ENCODE measurements at places on chromosomes 5 and 9.

DNA sequence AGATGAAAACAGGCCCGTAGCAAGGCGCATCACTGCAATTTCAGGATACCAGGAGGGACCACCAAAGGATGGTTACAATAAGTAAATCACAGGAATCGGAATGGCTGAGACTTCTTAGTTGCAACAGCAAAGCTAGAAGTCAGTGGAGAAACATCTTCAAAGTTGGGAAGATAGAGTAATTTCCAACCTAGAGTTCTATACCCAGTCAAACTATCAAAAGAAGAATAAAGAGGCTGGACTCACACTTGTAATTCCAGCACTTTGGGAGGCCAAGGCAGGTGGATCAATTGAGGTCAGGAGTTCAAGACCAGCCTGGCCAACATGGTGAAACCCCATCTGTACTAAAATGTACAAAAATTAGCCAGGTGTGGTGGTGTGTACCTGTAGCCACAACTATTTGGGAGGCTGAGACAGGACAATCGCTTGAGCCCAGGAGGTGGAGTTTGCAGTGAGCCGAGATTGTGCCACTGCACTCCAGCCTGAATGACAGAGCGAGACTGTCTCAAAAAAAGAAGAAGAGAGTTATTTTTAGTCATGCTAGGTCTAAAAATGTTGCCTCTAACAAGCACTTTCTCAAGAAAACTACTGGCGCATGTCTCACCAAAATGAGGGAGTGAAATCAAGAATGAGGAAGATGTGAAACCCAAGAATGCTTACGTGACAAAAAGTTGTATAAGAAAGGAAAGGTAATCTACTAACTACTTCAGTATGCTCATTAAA, 267.7 kb downstream of the DENND1A start:
- DNase-seq = peak; percentile 18

GRCh38 chr5:154370813-154371212, 75.0 kb upstream of the SAP30L start:
- DNase-seq = no peak

DNA sequence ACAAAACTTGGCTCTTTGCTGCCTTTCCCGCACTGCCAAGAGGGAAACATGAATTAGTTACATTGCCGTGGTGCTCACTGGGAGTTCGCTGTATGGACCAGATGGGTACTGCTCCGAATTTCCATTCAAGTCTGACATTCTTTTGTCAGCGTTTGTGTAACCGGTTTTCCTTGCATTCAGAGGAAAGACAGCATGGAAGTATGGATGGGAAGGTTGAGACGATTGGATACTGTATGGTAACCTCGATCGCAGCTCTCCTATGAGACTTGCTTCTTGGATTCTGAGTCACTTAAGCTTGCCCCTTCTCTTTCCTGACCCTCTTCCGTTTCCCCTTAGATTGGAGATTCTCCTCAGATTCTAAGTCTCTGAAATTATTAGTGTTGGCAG, 625 bp upstream of the UBLCP1 start:
- no peak for DNase-seq

DNA sequence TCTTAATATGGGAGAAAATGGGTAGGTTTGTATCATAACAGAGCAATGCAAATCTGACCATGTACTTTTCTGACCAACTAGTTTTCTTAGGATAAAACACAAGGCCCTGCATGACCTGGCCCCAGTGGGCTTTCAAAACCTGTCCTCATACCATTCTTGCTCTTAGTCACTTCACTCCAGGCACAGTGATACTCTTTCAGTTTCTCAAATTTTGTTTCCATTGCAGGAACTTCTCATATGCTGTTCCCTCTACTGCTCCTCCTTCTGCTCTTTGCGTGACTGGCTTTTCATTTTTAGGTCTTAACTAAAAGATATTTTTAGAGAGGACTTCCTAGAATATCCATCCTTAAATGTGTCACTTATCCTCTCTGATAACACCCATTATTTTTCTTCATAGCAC, 112.4 kb downstream of the INIP start:
- DNase-seq = no peak

DNA sequence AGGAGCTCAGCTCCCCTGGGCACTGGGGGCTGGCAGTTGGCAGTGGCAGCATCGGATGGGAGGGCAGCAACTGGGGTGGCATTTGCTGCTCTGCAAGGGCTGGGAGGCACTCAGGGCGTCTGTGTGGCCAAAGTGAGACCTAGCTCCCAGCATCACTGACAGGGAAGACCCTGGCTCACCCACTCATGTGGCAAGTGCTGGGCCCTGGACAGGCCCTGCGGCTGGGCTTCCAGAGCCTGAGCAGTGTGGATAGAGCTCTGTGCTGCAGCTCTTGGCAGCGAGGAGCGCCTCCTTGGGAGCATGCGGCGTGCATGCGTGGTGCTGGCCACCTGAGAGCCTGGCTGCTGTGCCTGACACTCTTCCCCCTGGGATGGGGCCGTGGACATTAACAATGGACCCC, 10.2 kb downstream of the CEP72 start:
- DNase-seq = no peak

DNA sequence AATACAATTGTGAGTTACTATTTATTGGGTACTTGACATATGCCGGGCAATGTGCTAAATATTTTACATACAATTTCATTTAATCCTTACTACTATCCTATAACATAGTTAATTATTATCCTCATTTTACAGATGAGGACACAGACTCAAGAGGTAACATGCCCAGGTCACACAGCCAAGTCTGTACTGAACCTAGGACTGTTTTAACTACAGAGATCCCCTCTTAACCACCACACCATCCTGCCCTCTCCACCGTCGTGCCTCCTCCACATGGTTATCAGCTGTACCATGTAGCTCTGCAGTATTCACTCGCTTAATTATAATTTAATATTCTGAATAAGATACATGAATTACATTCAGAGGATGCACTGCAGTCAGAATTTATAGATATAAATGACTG, 5.3 kb downstream of the RAB14 start:
- DNase-seq = no peak

DNA sequence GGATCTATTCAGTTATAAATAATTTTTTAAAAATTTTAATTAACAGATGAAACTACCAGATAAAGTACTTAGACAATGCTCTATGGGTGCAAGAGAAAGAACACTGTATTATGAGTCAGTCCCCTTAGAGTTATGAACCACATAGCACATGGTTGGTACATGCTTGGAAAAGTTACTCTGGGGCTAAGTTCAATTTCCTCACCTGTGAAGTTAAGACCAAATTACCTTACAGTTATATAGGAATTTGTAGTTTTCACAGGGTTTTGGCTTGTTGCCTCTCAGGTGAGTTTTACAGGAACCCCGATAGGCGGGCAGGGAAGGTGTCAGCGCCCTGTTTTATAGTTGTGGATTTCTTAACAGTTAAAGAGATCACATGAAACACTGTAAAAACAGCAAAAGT, 1.2 kb downstream of the PANK3 start:
- DNase-seq = no peak

DNA sequence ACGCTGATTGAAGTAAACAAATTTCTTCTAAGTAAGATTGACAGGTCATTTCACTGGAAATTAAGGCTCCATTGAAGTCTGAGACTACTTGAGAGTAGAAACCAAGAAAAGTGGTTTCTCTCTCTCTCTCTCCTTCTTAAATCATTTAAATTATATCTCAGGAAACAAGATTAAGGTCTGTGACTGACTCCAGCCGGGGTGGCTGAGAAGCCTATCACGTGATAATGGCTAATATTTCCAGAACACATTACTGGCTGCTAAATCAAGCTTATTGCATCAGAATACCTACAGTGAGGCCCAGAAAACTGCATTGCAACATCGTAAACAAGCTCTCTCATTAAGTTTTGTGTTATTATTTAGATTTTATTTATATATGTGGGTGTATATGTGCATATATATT, 88.4 kb downstream of the PTCD2 start:
- DNase-seq = no peak

DNA sequence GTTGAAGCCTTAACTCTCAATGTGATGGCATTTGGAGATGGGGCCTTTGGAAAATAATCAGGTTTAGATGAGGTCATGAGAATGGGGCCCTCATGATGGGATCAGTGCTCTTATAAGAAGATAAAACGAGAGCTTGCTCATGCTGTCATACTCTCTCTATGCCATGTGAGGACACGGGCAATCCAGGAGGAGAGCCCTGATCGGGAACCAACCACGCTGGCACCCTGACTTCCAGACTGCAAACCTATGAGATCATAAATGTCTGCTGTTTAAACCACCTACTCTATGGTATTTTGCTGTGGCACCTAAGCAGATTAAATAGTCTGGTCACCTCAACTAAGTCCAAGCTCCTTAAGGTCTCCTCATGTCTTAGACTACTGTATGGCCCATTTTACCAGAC, 10.0 kb downstream of the HMGCS1 start:
- no peak for DNase-seq

GRCh38 chr5:96973532-96974401, 37.9 kb downstream of the LNPEP start:
- DNase-seq = no peak

DNA sequence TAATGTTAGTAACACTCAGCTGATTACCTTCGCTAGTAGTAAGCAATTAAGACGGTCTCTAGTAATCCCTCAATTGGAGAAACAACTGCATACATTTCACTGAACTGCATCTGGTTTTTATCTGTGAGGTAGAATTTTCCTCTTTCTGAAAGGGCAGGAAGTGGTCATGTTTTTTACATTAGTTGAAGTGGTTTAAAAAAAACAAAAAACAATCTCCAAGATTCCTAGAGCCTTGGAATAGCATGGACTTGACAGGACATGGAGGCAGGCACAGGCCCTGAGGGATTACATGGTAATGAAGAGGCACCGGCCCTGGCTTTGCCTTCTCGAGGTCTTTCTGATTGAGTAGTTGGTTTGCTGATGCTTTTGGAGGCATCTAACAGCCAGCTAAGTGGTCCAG, 25.8 kb downstream of the THBS4 start:
- DNase-seq = no peak

DNA sequence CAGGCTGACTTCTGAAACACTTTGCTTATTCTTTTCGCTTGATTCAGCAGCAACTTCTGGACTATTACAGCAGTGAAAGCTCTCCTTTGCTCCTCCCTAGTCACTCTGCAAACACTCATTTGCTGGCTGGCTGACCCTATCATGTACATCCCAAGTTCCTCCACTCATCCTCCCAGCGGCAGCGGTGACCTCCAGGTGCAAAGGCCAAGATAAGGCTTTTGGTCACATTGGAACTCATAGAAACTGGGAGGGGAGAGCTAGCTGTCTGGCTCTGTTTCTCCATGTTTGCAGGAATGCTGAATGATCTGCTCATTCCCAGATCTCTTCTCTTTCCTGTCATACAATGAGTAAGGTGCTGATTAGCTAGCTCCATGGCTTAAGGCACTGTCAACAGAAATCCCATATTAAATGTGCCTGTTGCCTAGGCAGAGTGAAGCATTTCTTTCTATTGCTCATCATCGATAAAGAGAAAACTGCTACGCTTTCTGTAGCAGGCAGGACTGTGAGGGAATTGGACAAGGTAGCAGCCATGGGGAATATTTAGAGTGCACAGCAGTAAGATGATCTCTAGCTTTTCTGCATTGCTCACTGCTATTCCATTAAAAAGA, 250.5 kb upstream of the PDE4D start:
- no peak for DNase-seq

- DNase-seq = no peak
These were observed 900 bp downstream of the RGS7BP start for GRCh38 chr5:64506567-64507263.

DNA sequence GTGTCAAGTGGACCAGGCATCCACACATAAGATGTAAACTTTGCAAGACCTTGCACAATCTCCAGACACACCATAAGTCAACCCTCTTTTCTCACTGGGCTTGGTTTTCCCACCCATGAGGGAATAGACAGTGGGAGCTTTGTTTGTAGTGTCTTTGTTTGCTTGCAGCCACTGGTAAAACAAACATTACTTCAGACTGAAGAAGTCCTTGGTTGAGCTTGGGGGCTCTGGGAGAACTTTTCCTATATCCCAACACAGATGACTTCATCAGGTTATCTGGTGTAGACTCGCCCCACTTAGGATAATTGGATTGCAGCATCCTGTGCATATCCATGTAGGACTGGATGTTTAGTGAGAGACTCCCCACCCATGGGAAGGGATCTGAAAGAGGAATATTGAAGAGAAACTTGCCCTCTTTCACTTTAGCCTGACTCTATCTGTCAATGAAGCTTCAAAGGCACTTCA, 11.5 kb upstream of the ADGRV1 start:
- DNase-seq = no peak

DNA sequence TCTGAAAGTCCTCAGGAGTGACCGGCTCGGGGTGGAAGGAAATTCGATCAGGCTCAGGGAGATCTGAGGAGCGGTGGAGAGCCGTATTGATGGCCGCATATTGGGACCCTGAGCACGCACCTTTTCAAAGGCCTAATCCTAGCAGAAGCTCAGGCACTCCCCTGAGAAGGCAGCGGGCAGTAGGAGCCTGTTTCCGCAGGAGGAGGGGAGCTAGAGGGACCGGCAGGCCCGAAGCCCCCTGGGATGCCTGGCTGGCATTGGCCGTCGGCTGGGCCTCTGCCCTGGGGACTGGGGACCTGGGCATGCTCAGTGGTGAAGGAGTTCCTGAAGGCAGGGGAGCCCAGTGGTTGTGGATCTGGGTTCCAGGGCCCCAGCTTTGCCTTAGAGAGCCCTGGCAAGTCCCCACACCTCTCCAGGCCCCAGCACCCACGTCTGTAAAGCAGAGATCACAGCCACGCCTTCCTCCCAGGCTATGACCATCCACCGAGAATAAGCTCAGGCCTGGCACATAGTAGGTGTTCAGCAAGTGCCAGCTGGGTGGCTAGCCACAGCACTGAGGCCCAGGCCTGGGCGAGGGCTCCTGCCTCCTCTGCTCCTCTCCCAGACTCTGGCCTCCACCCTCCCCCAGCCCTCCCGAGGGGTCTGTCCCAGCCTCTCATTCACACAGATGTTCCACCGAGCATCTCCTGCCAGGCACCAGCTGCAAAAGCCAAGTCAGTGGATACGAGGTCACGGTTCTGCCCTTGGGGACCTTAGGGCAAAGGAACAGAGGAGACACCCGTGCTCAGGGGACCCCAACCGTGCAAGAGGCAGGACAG, 17.2 kb upstream of the QRFP start:
- DNase-seq = no peak

GRCh38 chr9:128771094-128771721, 519 bp downstream of the ZER1 start:
- DNase-seq = no peak

GRCh38 chr9:19769213-19769612, 19.6 kb downstream of the SLC24A2 start:
- DNase-seq = no peak

- no peak for DNase-seq
These were observed 8.4 kb downstream of the RACK1 start for GRCh38 chr5:181235323-181235688.

- no peak for DNase-seq
These were observed 335 bp downstream of the GALNT12 start for GRCh38 chr9:98807814-98808195.

GRCh38 chr5:127839496-127840197, 136.5 kb downstream of the CCDC192 start:
- DNase-seq = no peak

DNA sequence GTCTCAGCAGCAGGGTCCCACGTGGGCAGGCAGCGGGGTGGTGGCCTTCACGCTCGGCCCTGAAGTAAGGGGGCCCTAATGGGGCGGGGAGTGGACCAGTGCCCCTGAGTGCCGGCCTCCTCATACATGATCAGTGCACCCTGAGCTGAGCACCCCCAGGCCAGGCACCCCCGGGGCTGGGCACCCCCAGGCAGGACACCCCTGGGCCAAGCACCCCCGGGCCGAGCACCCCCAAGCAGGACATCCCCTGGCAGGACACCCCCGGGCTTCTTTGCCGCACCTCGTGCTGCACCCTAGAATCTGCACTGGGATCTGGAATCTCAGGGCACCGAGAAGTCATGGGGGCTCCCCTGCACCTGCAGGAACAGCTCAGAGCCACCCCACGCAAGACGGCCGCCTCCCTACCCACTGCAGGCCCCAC, 51.4 kb downstream of the EXD3 start:
- DNase-seq = no peak

GRCh38 chr5:153782589-153783361, 255.9 kb downstream of the FAM114A2 start:
- no peak for DNase-seq
